Globus pallidus (tissue), 1 donor: ENCODE measurements at places on chromosomes 4 and X.

DNA sequence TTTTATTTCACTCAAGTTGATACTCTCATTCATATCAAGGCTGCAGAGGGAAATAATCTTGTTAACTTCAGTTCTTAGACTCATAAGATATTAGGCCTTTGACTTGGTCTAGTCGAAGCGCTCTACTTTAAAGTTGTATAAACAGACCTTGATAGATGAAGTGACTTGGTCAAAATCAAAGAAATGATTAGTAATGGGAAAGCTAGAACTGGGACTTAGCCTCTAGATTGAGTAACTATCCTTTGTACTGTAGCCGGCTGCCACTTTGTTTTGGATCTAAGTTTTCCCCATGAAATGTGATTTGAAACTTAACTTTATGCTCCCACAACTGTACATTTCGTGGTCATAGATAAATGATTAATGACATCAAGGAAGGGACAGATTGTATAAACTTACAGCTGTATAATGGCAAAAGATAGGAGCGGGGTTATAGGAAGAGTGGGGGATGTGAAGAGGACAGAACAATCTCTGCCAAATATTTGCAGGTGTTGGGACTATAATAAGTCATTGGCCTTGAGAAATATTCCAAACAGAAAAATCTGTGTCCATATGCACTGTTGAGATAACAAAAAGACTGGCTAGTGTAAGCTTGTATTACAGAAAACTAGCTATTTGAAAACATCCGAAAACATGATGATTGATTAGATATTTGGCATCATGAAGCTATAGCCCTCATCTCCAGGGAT, 17.2 kb downstream of the MID2 start:
- DNase-seq = no peak

GRCh38 chr4:99586322-99586721, 11.7 kb downstream of the MTTP start:
- no peak for DNase-seq

DNA sequence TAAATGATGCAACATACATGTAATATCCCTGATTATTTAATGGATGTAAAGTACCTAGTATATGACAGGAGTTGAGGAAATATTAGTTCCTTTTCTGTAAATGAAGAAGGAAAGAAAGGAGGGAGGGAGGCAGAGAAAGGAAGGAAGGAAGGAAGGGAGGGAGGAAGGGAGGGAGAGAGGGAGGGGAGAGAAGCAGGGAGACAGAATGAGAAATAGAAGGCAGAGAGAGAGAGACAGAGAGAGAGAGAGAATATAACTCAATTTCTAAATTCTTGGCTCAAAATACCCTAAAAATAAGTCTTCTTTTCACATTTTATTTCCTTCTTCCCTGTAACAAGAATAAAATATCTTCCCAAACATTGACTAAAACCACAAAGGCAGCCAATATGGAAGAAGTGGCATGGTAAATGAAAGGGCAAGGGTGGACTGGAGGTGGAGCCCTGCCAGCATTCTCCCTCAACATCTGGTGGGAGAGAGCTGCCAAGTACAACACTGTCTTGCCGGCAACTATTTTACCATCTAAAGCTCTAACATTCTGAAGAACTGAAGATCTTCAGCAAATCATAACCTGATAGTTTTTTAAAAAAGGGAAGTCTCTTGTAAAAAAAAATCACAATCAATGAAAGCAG, 245.1 kb downstream of the PPP3CA start:
- DNase-seq = peak; percentile 81

DNA sequence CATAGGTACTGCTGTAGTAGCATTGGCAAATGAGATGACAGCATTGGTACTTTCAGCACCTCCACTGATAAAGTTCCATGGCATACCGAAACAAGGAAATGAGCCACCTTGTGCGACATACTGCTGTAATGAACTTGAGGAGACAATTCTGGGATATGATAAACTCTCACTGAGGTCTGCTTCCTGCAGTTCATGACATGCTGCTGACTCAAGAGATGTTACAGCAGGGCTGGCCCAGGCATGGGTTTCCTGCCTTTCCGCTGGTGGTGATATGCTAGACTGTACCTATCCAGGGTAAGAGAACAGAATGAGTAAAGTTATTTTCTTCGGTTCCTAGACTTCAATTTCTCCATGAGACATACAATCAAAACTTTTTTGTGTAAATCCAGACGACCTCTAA, 17.1 kb downstream of the BEND2 start:
- DNase-seq = no peak

- no peak for DNase-seq
These were observed 730.9 kb downstream of the STPG2 start for GRCh38 chr4:97412331-97412730.

- DNase-seq = no peak
These were observed 13.8 kb downstream of the GLRA3 start for GRCh38 chr4:174815282-174815681.

GRCh38 chrX:30649859-30650258, 3.4 kb upstream of the GK start:
- no peak for DNase-seq

DNA sequence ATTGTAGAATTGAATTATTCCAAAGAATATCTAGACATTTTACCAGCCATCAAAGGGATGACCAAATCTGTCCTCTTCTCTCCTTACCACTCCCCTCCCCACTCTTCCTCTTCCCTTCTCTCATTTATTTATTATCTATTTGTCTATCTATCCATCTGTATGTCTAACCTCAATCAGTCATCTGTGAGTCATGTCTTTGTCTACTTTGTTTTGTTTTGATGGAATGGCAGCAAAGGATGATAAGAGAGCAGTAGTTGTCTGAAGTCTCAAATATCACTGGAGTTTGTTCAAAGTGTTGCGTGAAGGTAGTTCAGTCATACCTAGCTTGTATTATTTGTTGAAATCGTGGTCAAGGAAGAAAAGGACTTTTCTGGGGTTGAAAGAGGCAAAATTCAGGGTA, 34.7 kb upstream of the PGRMC2 start:
- DNase-seq = no peak

GRCh38 chr4:80365928-80366327, 30.4 kb downstream of the CFAP299 start:
- DNase-seq = peak; percentile 5
